ENCODE measurements at places on chromosomes 5 and 9.

GRCh38 chr9:133135146-133135745 is 14.2 kb upstream of the RALGDS start:
- no peak for DNase-seq

- no peak for DNase-seq
These were observed 23.4 kb downstream of the PAM start for GRCh38 chr5:102778478-102778877.

DNA sequence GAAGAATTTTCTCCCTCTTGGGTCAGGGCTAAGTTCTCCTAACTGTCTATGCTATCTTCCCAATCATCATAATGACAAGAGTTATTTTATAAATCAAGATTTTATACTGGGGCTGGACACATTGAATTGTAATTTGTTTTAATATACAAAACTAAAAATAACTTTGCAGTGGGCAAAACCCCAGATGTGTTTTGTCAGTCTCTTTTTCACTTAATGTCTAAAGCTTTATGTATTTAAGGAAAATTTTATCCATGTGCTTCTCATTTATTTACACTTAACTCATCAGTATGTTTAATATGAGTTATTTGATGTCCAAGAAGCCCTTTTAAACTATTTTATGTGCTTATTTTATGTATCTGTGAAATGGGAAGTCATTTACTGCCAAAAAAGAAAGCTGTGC is 362.8 kb upstream of the ADAMTSL1 start:
- DNase-seq = no peak

GRCh38 chr9:3576328-3576727 is 50.5 kb upstream of the RFX3 start:
- DNase-seq = no peak

DNA sequence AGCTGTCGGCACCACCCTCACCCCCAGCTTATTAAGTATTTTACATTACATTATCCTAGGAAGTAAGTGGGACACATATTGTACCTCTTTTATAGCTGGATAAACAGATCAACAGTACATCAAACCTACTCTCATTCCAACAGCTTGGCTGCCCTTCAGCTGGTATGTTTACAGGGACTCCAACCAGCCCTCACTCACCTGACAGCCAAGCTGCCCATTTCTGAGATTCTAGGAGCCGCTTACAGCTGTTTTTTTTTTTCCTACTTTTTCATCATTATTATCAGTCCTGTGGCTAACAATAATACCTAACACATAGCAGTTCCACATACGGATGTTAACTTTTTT is 13.4 kb upstream of the CREBRF start:
- no peak for DNase-seq

DNA sequence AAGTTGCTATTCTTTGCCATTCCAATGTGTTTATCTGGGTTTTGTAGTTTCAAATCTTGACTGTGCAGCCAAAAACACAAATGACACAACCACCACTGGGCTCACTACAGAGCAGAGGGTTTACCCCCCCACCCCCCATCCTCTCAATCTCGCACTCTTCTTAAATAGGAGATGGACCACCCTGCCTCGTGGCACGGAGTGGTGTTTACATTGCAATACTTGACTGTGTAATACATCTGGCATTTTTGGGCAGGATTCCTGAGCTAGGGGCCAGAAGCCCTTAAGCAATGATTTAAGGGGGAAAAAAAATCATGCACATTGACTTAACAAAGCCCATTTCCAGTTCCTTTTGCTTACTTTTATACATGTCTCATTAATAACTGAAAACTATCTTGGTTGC is 19.0 kb downstream of the PTCH1 start:
- no peak for DNase-seq

DNA sequence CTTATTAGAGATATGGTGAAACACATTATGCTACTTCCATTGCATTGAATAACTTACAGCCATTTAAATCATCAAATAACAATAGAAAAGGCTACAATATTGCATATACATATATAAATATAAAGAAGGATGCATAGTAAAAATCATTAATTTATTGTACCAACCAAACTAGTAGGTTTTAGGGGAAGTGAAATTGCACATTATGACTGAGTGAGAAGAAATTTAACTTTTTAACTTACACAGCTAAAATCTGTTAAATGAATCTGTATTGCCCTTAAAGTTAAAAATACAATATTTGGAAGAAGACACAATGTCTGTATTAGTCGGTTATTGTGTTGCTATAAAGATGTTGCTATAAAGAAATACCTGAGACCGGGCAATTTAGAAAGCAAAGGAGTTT is 2073.7 kb upstream of the ACO1 start:
- no peak for DNase-seq

DNA sequence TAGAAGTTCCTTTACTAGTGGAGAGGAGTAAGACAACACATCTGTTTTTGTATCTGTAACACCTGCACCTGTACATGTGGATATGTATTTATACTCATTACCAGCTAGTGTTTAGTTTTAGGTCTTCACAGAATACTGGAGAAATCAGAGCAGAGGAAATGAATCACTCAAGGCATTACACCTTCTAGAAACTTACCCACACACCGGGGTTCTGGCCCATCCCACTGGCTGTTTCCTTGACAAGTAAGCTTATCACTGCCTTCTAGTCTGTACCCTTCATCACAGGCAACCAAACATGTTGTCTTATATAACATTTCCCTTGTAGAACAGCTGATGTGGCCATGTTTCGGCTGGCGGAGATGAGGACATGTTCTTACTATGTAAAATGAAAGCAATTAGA is 76.7 kb downstream of the SVEP1 start:
- no peak for DNase-seq

GRCh38 chr5:121019734-121020133 is 555.6 kb downstream of the PRR16 start:
- no peak for DNase-seq

GRCh38 chr5:176447591-176447977 is 601 bp upstream of the FAF2 start:
- no peak for DNase-seq

GRCh38 chr5:107474716-107475489 is 195.8 kb downstream of the EFNA5 start:
- no peak for DNase-seq

DNA sequence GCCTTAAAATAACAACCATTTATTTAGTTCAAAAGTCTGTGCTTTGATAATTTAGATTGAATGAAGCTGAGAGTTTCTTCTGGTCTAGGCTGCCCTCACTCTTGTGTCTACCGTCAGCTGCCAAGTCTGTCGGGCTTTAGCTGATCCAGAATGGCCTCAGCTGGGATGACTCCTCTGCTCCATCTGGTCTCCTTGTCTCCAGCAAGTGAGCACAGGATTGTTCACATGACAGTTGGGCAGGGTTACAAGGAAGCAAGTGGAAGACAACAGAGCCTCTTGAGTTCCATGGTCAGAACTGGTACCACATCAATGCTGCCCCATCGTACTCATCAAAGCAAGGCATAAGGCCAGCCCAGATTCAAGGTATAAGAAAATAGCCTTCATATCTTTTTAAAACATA is 9.0 kb downstream of the HTR1A start:
- no peak for DNase-seq

DNA sequence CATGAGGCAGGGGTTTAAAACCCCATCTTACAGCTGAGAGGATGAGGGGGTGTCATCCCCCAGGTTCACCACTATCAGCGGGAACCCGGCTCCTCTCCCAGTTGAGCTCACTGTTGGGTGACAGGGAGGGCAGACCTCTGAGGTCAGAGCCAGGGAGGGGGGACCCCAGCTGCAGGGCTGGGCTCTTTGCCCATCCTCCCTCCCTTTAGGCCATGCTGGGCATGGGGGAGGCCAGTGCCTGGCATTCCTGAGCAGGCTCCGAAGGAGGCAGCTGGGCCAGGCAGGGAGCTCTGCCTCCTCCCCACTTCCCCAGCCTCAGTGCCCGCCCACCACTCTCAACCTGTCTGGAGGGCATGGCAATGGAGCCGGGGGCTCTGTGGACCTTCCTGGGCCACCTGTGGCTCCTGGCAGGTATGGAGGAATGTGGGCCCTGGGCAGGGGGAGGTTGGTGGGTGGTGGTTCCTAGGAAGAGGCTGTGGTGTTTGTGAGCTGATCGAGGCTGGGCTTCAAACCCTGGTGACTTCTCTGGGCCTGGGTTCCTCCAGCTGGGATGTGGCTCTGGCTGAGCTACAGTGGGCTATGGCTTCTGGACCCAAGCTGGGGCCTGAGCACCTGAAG is 12.6 kb downstream of the CRB2 start:
- DNase-seq = no peak

DNA sequence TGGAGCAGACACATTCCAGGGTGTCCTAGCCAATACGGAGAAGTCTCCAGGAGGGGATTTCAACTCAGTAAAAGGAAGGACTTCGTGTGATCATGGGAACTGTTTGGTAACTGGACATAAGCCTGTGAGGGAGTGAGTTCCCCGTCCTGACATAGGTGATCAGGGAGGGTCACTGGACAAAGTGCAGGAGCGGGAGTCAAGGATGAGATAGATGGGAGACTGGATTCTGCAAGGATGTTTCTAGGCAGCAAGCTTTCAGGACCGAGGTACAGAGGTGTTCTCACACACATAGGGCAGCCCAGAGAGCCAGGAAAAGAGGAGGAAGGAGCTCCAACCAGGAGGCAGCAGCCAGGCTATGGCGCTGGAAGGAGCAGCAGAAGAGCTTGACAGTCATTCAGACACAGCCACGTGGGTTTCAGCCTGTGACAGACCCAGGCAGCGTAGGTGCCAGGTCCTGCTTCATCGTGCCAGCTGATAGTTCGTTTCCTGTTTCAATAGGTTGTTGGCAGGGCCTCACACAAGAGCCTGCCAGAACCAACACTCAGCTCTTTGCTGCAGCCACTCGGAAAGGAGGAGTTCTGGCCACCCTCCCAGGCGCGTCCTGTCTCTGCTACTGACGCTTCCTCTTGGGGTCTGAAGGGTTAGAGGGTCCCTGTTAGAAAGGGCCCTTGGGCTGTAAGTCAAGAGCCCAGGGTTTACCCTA is 84.1 kb downstream of the AMBP start:
- no peak for DNase-seq

DNA sequence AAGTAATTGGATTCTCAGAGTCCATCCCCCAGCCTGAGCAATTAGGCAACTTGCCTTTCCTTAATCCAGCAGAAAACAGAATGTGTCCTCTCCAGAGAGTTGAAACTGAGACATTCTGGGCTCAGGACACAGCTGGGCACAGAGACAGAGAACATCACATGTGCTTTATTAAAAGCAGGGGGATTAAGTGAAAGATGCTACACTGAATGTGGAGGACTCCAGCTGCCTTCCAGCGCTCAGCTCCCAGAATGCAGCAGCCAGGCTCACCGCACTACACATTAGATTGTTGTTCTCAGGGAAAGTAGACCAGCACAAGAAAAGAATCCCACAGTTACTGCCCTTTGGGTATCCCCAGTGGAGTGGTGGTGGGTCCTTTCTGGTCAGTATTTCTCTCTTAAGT is 141.6 kb upstream of the IL12B start:
- DNase-seq = no peak

GRCh38 chr5:33833237-33833575 is 58.6 kb downstream of the ADAMTS12 start:
- no peak for DNase-seq

GRCh38 chr5:33475706-33476105 is 34.9 kb downstream of the TARS1 start:
- no peak for DNase-seq

GRCh38 chr5:61831736-61832135 is 474.3 kb upstream of the KIF2A start:
- DNase-seq = no peak

DNA sequence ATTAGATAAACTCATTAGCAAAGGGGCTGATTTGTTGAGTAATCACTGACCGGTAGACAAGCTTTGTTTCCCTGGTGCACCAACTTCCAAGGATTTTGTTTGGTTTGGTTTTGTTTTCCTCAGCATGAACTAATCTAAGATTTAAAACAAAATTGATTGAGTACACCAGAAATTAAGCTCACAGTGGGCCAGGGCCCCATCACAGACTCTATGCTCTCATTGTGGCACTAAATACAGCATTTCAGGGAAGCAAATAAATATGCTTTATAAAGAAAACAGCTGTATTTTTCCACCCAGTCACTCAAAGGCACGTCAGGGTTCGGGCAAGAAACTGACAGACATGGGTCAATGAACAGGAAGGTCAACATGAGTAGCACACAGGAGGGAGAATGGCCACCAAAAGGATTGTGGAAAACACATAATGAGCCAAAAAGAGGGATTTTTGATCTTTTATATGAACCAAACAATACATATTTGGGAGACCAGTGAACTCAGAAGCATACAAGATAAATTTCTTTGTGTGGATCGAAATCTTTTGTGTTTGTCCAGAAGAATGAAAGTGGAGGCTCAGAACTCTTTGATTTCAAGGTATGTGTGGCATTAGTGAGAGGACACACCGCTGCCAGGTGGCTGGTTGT is 8.8 kb downstream of the CFAP77 start:
- DNase-seq = no peak

- no peak for DNase-seq
These were observed 86.1 kb downstream of the ZNF354C start for GRCh38 chr5:179146277-179146676.

DNA sequence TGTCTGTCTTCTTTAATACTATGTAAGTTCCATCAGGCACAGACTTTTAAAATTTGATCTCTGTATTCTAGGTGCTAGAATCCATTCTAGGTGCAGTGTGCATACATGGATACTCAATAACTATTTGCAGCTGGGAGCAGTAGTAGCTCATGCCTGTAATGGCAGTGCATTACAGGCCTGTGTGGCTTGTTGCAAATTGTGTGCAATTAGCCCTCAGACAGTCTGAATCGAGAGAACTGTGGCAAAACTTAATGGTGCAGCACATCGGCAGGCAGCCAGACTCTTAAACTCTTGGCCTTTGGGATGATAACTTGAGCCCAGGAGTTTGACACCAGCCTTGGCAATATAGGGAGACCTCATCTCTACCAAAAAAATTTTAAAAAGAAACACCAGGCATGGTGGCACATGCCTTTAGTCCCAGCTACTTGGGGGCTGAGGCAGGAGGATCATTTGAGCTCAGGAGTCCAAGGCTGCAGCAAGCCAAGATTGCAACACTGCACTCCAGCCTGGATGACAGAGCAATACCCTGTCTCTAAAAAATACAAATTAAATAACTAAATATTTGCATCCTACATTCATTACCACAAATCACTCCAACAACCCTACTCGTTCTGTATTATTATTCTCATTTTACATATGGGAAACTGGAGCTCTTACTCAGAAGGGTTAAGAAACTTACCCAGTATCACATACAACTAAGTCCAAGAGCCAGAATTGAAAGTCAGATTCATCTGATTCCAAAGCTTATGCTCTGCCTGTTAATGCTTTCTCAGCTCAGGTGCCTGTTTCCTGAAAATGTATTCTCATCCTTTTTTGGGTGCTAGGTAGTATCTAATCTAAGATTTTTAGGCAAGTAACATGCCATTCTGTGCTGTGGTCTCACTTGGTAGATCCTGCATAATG is 30.1 kb downstream of the PRKACG start:
- DNase-seq = no peak

- DNase-seq = no peak
These were observed 106.9 kb upstream of the LARP1 start for GRCh38 chr5:154648229-154648628.

All from NCI-H1930 (cell line).